ENCODE measurements at places on chromosomes 2 and 18.

GRCh38 chr18:10367836-10368235 is 86.6 kb upstream of the APCDD1 start:
- DNase-seq, result no peak

DNA sequence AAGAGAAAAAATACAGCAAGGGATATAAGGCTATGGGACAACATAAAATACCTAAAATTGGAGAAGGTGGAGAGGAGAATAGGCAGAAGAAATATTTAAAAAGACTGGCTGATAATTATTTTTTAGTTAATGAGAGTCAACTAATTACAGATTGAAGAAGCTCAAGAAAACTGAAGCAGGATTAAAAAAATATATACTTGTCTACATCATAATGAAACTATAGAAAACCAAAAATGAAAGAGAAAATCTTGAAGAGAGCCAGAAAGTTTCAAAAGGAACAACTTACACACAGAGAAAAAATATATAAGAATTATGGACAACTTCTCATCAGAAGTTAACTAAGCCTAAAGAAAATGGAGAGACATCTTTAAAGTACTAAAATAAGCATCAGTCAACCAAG is 62.9 kb upstream of the APCDD1 start:
- DNase-seq, result no peak

GRCh38 chr2:99476629-99477028 is 13.2 kb downstream of the REV1 start:
- DNase-seq, result no peak

DNA sequence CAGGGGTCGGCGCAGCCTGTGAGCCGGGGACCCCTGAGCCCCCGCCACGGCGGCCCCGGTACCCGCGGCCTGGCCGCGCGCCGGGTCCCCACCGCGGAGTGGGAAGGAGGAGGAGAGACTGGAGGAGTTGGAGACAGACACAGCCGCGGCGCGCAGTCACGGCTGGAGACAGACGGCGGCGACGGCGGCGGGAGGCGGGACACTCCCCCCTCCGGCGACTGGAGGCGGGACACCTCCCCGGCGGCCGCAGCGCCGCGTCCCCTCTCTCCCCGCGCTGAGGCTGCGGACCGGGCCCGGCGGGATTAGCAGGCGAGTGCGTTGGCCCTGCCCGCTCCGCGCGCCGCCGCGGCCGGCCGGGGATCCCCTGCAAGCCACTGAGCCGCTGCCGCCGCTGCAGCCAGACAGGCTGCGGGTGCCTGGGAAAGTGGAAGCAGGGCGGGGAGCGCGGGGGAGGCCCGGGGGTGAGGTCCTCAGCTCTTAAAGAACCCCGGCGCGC is 1.0 kb upstream of the LDLRAD4 start:
- DNase-seq, result no peak

GRCh38 chr2:221423210-221423804 is 148.8 kb downstream of the EPHA4 start:
- no peak for DNase-seq

DNA sequence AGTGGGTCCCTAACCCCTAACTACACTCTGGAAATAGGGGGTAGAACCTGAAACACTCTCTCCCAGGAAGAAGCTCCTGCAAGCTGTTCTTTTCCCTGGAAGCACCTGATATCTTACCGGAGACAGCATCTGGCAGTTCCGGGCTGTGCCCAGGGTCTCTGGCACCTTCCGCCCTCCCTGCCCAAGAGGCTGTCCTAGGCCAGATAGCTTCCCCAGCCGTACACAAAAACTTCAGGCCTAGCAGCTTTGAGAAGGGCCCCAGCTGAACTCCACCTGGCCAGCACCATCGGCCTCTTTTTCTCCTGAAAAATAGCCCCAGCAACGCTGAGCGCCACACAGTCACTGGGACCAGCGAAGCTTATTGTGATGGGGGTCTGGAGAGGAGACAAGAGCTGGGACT is 9.7 kb downstream of the OSR1 start:
- DNase-seq, result no peak

- no peak for DNase-seq
Observed at GRCh38 chr2:47721296-47721695, 61.6 kb upstream of the MSH6 start.

DNA sequence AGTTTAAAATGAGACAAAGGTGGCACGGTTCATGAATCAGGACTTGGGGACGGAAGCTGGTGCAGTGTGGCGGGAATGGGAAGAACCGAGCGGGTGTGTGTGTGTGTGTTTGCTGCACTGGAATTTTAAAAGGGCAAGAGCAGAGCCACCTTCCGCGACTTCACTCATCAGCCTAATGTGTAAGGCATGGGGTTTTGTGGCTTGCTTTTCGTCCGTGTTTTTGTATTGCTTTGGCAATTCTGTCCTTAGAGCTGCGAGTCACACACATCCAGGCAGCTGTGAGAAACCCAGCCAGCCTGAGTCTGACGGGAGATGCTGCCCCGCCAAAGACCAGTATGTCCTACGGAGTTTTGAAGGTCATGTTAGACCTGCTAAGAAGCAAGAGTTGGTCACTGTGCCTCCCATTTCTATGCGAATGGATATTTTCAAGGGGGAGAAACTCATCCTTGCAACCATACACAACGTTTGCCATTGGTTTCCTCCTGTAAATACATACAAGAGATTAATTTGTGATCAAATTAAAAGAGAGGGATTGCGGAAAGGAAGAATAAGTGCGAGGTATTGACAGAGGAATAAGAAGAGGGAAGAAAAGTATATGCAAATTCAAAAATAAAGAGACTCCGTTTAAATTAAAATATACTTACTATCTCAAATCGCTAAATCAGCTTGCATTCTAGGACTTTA is 665 bp upstream of the CACNB4 start:
- DNase-seq, result no peak

- no peak for DNase-seq
Observed at GRCh38 chr2:151357359-151357758, at the start of gene TNFAIP6. Gene TNFAIP6 (plus strand): TSS chr2:151357592. CDS start chr2:151357667, 75 bp downstream.

- DNase-seq, result no peak
Observed at GRCh38 chr2:197889041-197889440, 84.6 kb downstream of the PLCL1 start.

GRCh38 chr2:38191516-38191915 is 115.6 kb upstream of the CYP1B1 start:
- DNase-seq, result no peak

DNA sequence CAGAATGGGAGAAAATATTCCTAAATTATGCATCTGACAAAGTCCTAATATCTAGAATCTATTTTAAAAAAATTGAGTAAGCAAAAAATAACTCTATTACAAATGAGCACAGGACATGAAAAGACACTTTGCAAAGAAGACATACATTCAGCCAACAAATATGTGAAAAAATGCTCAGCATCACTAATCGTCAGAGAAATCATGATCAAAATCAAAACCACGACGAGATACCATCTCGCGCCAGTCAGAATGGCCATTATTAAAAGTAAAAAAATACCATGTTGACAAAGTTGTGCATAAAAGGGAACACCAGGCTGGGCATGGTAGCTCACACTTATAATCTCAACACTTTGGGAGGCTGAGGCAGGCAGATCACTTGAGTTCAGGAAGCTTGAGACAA is 63.5 kb downstream of the EVA1A start:
- DNase-seq, result no peak

DNA sequence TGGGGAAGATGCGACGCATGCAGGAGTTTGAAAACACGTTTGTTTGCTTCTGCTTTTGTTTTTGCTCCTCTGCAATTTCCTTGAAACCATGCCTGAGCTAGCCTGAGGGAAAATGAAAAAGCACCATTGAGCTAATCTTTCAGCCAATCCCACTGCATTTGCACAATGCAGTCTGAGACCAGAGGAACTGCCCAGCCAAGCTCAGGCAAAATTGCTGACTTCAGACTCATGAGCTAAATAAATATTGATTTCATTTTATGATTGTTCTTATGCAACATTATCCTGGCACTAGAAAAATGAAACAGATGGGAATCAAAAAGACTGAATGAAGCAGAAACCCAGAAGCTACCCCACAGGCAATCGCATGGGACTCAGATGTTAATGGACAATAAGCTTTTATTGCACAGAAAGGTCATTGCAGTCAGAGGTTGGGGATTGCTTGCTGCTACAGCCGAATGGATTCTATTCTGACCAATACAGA is 37.0 kb downstream of the TPRKB start:
- no peak for DNase-seq

DNA sequence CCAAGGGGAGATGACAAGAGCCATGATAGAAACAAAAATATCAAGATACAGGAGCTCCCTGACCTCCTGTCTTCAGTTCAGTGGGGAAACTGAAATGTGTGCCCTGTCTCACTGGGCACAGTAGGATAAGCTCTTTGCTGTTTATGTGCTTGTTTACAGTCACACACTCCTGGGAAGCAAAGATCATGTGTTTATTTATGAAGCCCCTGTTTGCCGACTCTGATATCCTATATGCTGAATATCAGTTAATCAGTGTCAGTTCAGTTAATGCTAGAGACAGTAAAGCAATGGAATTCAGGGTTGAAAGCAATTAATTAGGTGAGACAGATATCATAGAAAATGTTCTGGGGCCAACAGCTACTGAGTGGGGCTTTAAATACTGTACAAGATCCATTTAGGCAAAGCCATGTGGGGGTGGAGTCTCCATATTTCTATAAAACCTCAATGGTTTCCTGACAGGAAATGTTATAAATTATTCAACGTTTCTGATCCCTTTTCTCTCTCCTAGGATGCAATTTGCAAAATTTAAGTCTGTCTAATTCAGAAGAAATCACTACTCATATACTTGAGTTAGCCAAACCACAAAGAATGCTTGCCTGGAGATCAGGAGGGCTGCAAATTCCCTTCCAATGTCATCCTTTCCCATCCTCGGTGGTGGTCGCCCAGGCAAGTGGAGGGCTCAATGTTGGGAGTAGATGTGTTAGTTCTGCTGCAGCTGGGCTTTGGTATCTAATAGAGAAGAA is 551.3 kb downstream of the CMPK2 start:
- no peak for DNase-seq

GRCh38 chr2:97712693-97713295 is 582 bp upstream of the ZAP70 start:
- no peak for DNase-seq

DNA sequence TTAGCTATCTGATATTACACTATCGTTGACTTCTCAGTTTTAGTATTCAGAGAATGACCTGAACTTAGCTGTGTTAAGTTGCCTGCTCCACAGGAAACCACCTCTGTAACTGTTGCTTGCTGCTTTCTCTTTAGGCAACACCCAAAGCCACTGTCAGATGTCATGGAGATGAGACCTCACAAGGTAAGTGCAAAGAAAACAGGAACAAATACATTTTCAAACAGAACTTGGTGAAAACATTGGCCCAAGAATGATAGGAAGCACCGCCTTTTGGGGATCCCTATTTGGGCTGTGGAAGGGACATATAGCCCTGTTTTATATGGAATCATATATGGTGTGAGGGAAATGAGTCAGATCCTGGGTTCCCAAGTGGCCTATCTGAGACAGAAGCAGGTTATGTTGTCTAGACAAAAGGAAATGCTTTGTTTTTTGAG is 143.4 kb downstream of the UBE2E3 start:
- DNase-seq, result no peak

DNA sequence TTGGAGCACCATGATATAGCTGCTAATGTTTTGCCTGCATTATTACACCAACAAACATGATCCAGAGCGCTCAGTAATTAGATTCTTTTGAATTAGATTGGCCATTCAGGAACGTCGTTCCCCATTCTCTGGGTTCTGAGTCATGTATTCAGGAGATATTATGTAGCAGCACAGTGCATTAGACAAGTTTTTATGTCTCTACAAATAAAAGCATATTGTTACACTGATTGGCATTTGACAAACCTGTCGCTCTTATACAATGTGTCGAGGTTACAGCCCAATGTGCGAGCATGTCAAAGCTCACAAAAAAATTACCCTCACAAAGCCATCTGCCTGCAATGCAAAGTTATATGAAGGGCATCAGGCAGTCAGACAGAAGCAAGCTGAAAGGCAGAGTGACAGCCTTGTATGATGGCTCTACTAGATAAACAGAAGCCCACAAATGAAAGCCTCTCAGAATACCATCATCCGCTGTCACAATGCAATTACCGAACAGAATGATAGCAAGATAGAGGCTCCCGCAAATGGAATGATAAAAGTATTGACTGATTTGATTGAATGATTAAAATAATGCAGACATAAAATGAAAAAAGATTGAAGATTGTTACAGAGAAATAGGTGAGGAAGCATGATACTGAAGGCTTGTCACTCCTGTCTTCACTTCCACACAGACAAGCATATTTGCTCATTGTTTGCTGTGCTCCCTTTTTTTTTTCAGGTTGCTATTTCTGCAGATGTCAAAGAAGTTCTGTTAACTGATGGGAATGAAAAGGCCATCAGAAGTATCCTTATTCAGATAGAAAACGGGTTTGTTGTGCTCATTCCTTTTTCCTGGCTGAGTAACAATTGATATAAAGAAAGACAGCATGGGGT is 234.6 kb upstream of the SIX3 start:
- no peak for DNase-seq

- no peak for DNase-seq
Observed at GRCh38 chr2:189519631-189520387, 60.8 kb downstream of the SLC40A1 start.

DNA sequence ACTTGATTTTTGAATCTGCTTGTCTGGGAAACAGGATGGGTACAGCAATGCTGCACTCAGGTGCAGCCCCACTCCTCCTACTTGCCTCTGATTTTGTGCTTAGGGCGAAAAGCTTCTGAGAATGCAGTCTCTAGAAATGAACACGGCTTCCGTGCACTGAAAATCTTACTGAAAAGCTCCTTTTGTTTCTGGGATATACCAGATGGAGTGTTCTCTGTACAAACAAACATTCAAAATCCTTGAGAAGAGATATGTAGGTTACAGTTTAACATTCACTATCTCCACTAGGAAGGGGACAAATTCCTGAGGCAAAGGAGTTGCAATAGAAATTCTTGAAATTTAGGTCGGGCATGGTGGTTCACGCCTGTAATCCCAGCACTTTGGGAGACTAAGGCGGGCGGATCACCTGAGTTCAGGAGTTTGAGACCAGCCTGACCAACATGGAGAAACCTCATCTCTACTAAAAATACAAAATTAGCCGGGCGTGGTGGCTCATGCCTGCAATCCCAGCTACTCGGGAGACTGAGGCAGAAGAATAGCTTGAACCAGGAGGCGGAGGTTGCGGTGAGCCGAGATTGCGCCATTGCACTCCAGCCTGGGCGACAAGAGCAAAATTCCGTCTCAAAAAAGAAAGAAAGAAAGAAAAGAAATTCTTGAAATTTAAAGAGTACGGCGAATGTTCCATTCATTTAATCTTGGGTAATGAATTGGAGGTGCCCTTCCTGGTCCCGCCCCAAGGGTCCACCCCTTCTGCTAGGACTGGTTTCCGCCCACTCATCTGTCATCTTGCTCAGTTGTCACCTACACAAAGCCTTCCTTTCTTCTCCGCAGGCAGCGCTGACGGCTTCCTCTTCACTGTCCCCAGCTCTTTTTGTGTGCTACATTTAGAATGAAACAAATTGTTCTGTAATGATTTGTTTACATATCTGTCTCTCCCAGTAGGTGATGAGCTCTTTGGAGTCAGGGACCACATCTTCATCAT is 92.4 kb downstream of the SOCS6 start:
- DNase-seq, result no peak

GRCh38 chr2:99569386-99569785 is 79.6 kb upstream of the REV1 start:
- DNase-seq, result no peak

DNA sequence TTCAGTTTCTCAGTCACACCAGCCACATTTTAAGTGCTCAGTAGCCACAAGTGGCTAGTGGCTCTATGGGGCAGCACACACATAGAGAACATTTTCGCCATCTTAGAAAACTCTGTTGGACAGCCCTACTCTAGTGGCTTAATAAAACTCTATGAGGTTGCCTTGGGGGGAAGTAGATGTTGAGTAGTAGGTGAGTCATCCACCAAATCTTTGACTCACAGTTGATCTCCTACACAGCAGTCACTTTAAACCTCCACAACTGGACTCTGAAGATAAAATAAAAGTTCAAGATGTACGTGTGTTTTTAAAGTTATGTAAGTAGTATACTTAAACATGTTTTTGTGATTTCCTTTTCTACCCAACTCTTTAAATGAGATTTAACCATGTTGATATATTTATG is 379.0 kb downstream of the SETBP1 start:
- no peak for DNase-seq
